Fibroblast of lung (primary cell): ENCODE measurements at places on chromosomes 6 and 20. TPM values are rescaled to one million over a fixed set of nuclear protein-coding genes. Genes with fewer than 3 reads are reported as not detected.

DNA sequence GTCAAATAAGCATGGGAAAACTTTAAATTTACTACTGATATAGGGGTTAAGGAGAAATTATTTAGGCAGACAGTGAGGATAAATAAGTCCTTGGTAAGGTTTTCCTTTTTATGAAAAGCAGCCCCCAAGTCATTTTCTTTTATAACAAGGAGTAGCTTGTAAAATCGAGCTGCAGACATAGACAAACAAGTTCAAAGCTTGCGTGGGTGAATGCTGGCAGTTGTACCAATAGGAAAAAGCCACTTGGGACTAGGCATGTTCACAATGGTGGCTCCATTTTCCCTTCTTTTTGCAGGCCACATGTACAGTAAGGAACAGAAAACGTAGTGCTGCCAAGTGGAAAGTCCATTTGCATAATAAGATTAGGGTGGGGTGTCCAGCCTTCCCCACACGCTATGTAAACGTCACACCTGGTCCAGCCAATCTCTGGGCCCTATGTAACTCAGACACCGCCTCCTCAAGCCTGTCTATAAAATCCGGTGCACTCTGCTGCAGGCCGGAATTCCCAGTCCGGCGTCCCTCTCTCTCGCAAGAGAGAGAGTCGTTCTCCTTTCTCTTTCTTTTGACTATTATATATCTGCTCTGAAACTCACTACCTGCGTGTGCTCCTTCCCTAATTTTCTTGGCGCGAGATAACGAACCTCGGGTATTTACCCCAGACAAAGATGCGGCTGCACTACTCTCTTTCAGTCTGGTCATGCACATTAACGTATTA lies 217.1 kb upstream of the MAN1A1 start:
- DNase-seq, result no peak
- H3K27ac ChIP-seq, result no peak overlapping the region
- H3K4me1 ChIP-seq, result no peaks in the 10 kb centered on the region
- no peaks in the 10 kb centered on the region for H3K36me3 ChIP-seq
- no peak overlapping the region for H3K4me3 ChIP-seq

DNA sequence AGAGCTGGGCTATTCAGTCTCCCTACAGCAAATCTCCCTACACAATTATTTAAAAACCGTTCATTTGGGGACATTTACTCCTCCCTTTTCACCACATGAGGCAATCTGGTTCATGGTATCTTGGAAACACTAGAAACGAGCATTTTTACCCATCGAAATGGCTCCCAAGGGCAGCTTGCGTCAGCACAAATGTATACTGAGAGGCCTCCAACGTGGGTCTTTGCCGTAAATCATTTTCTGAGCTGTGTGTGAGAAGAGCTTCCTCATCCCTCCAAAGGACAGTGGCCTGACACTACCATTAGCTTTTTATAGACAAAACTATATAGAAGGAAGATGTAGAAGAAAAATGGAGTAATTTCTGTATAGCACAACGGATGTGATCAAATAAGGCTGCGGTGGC lies 30.0 kb upstream of the PXDC1 start:
- no peaks in the 10 kb centered on the region for H3K36me3 ChIP-seq
- H3K4me3 ChIP-seq, result no peak overlapping the region
- peaks cover 4% of the 10 kb centered on the region for H3K4me1 ChIP-seq
- no peak for DNase-seq

DNA sequence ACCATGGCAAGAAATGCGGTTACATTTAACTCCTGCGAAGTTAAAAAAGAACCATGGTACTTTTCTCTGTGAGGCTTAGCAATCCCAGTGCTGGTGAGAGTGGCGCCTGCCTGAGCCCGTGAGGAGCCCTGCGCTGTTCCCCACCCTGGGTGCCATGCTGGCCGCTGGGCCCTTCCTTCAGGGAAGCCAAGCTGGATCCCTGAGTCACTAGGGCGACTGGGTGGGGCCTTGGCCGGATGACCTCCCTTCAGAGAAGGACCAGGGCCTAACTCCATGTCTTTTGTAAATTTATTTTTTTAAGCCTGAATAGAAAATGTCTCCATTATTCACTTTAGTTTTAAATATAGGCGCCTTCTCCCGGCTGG lies 209.1 kb downstream of the ERMARD start:
- no peaks in the 10 kb centered on the region for H3K36me3 ChIP-seq
- no peak overlapping the region for H3K4me3 ChIP-seq
- no peaks in the 10 kb centered on the region for H3K27me3 ChIP-seq
- no peak for DNase-seq

CTAGE9 gene
- not detected in 2 replicates for total RNA-seq
